ENCODE measurements at places on chromosomes 12 and 14.

GRCh38 chr14:52002542-52002941 lies 13.2 kb downstream of the RTRAF start:
- no peak for DNase-seq

DNA sequence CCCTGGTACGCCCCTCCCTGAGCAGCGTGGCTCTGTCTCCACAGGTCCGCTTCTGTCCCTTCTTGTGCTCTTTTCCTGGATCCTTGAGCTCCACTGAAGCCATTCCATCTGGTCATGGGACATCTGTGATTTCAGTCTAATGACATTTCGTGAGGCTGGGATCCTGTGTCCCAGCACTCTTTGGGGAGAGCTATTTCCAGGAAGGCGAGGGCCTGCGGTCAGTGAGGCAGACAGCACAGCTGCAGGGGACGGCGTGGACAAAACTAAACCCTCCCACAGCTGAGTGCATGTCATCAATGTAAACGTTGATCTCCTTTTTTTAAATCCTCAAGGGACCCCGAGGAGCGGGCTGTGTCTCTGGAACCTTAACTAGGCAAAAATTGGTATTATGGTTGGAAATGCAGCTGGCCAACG lies 127.7 kb downstream of the DACT1 start:
- DNase-seq = no peak

GRCh38 chr12:81644503-81644902 lies 114.6 kb downstream of the PPFIA2 start:
- peak; percentile 23 for DNase-seq

DNA sequence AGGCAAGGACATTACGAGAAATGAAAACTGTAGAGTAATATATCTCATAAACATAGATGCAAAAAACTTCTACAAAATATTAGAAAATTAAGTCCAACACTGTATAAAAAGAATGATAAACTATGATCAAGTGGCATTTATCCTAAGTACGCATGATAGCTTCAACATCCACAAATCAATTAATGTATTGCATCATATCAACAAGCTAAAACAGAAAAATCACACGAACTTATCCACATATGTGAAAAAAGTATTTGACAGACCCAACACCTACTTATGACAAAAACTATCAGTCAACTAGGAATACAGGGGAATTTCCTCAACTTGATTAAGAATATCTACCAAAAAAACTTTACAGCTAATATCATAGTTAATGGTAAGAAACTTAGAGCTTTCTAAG lies 129.9 kb upstream of the ALG10 start:
- no peak for DNase-seq

- no peak for DNase-seq
Observed at GRCh38 chr12:54689034-54689372, 40.8 kb upstream of the DCD start.

DNA sequence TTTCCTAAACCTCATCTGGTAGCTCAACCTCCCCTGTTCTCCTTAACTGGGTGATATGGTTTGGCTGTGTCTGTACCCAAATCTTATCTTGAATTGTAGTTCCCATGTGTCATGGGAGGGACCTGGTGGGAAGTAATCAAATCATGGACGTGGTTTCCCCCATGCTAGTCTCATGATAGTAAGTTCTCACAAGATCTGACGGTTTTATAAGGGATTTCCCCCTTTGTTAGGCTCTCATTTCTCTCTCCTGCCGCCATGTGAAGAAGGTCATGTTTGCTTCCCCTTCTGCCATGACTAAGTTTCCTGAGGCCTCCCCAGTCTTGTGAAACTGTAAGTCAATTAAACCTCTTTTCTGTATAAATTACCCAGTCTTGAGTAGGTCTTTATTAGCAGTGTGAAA lies 19.5 kb downstream of the COX16 start:
- no peak for DNase-seq

DNA sequence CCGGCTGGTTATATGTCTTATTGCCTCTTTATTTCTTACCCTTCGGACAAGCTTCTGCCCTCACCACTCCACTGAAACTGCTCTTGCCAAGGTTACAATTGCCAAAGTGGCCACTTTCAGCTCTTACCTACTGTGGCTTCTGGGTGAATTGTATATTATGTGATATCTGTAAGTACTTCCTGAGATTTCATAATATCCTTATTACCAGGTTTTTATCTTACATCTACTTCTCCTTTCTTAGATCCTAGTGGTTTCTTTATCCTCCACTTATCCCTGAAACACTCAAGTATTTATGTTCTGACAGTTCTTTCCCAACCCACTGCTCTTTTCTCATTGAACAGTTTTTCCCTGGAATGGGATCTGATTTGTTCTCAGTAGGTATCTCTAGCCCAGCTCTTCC lies 10.5 kb downstream of the CELA1 start:
- no peak for DNase-seq

GRCh38 chr12:123151457-123152454 lies 866 bp upstream of the PITPNM2 start:
- DNase-seq = no peak

- no peak for DNase-seq
Observed at GRCh38 chr12:64521833-64522232, 69.9 kb downstream of the TBK1 start.

DNA sequence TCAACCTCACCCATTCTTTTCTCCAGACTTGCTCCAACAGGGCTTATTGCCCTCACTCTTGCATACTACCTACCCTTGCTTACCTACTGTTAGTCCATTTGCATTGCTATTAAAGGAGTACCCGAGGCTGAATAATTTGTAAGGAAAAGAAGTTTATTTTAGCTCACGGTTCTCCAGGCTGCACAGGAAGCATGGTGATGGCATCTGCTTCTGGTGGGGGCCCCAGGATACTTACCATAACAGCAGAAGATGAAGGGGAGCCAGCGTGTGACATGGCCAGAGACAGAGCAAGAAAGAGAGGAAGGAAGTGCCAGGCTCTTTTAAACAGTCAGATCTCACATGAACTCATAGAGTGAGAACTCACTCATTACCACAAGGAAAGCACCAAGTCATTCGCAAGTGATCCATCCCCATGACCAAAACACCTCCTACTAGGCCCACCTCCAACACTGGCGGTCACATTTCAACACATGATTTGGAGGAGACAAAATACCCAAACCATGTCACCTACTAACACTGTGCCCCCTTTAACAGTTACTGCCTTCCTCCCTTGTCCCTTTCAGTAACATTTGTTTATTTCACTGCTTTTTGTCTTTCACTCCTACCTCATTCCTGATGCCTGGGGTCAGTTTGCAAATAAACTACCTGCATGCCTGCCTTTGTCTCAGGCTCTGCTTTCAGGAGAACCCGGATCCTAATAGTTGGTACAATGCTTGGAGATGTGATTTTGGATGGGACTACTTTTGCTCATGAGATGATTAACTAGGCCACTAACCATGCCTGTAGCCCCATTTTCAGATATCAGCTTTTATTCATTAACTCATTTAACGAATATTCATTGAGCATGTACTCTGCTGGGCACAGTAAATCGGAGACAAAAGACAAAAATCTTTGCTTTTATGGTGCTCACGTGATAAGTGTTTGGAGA lies 41.6 kb upstream of the CSRP2 start:
- no peak for DNase-seq

DNA sequence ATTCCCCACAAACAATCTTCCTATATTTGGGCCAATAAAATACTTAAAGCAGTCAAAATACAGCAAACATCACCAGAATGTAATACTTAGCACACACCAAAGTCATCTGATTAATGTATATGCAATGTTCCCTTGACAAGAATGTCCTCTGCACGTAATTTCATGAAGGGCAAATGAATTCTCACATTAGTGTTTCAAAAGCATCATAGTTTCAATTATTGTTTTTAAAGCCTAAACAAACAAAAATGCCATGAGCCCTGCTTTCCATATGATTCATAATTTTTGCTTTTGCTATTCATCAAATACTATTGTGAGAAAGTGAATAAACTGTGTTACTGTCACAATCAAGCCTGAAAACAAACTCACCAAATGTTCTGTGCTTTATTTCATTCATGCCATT lies 156.0 kb downstream of the EPS8 start:
- no peak for DNase-seq

- no peak for DNase-seq
Observed at GRCh38 chr14:24123424-24124417, 6.7 kb upstream of the FITM1 start.

GRCh38 chr14:64701660-64702059 lies 2.6 kb upstream of the PLEKHG3 start:
- no peak for DNase-seq

DNA sequence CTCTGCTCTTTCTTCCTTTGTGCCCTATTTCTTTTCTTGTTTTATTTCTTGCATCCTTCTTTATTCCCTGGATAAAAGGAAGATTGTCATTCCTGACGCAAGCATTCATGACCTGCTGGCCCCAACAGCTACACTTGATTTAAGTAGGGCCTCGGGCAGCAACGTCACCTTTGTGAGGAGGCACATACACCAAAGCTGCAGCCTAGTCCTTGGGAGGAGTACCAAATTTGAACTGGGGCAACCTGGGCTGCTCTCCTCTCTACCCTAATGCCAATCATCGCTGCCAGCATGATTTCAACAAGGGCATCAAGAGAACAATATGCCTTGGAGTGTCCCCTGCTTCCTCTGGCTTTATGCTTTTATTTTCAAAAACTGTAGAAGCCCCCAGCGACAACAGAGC lies 76.4 kb downstream of the C12orf50 start:
- DNase-seq = no peak

GRCh38 chr12:100189636-100190394 lies 10.8 kb upstream of the ACTR6 start:
- DNase-seq = no peak

DNA sequence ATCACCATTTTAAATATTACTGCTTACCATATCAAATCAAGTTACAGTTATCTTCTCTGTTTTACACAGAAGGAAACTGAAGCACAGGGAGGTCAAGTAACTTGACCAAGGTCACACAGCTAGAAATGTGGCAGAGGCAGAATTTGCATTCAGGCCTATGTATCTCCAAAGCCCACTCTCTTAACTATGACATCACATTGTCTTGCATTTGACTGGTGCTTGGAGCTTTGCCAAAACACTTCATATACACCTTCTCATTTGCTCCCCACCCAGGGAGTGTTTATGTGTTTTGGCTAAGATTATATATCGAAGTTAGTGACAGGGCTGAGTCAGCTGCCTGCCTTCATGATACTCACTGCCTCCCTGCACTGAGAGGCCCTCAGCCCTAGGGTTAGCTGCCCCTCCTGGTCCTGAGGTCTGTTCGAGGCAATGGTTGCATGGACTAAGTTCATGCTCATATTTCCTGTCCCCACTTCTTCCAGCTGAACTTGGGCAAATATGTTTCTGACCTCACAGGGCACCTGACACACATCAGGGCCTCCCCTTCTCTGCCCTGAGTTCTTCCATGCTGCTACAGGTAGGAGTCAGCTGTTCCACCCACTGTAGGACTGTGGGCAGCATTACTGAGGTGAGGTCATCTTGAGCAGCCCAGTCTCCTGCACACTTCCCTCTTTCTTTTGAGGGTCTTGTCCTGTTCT lies 1.8 kb downstream of the GALNT6 start:
- DNase-seq = no peak

DNA sequence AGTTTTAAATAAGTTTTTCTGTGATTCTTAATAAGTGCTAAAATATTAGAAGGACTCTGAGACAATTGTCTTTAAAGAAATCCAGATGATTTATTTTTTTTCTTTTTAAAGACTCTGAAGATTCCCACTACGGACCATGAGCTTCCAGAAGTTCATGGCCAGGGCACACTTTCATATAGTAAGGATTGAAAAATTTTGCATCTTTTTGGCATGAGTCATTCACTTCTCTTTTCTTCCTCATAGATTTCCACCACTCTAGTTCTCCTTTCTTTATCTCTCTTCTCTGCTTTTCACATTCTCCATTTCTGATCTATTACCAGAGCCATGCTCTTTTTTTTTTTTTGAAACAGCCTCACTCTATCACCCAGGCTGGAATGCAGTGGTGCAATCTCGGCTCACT lies 385.8 kb downstream of the FLRT2 start:
- no peak for DNase-seq

GRCh38 chr14:77583657-77584056 lies 32.8 kb downstream of the SPTLC2 start:
- no peak for DNase-seq

GRCh38 chr12:51970904-51971646 lies 19.6 kb downstream of the ACVR1B start:
- DNase-seq = peak; percentile 87

GRCh38 chr12:42633594-42633993 lies 44.0 kb upstream of the PRICKLE1 start:
- DNase-seq = no peak

GRCh38 chr12:76259106-76259505 lies 89.1 kb downstream of the BBS10 start:
- DNase-seq = no peak

DNA sequence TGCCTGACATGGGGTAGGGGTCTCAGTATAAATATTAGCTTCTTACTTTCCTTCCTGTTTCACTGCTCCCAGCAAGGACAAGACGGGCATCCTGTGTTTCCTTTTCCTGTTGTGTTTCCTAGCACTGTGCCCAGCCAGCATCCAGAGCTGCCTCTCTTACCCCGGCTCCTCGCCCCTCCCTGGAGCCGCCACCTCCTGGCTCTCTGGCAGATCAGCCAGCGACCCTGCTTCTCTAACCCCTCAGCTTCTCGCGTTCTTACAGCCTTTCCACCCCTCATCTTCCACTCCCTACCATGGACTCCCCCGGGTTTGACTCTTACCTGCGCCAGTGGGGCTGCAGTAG lies 17.8 kb downstream of the HDAC7 start:
- no peak for DNase-seq

DNA sequence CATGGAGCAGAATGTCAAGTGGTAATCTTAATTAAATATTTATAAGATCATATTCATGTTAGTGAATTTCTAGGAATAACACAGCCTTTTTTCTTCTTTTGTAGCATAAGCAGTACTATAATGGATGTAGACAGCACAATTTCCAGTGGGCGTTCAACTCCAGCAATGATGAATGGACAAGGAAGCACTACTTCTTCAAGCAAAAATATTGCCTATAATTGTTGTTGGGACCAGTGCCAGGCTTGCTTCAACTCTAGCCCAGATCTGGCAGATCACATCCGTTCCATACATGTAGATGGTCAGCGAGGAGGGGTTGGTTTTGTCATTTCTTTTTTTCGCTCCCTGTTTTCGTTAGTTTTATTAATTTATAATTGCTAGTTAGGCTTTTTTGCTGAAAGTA lies 23.1 kb downstream of the AEBP2 start:
- no peak for DNase-seq

GRCh38 chr12:99906786-99907579 lies 77.8 kb downstream of the ANKS1B start:
- no peak for DNase-seq

DNA sequence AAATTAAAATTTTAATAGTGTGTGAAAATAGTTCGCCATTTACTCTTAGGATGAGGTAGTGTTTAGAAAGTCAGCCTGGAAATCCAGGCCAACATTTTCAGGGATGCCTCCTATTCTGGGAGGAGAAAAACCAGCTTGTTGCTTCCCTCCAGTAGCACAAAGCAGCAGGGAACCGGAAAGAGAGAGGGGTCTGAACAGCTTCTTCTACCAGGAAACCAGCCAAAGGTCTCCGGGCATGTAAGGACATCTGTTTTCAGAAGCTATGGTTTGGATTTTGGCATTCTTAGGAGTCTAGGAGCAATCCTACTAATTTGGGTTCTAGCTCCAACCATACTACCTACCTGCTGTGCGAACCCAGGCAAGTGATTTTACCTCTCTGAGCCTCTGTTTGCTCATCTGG lies 85.3 kb downstream of the DPF3 start:
- no peak for DNase-seq
